ENCODE measurements at places on chromosomes 2 and 18. TPM values are rescaled to one million over a fixed set of nuclear protein-coding genes. Genes with fewer than 3 reads are reported as not detected.

ZNF521 gene
- 44.7 TPM for total RNA-seq

DNA sequence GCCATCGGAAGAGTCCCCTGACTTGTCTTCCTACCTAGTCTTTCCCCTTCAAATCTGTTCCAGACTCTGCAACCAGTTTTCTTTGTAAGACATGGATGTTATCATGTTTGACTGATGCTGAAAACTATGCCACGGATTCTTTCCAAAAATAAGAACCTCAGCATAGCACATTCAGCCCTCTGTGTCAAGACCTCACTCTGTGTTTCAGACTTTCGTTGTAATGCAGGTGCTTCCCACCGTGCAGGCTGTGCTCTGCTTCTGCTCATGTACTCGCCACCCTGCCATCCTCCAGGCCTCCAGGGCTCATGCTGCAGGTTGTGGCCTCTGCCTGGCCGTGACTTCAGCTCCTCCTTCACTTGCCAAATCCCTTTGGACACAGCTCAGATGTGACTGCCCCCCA lies 347.0 kb upstream of the RAB12 start:
- peaks cover 8% of the 10 kb centered on the region for H3K4me1 ChIP-seq
- no peaks in the 10 kb centered on the region for H3K27me3 ChIP-seq
- DNase-seq = no peak
- H3K27ac ChIP-seq = no peak overlapping the region

KCNF1 gene
- 0.56 TPM for total RNA-seq

MC5R gene
- total RNA-seq = not detected

GRCh38 chr18:50405582-50406271 lies 30.9 kb downstream of the SKA1 start:
- no peak overlapping the region for H3K4me3 ChIP-seq
- H3K4me1 ChIP-seq = no peaks in the 10 kb centered on the region
- no peaks in the 10 kb centered on the region for H3K36me3 ChIP-seq
- no peak overlapping the region for H3K27ac ChIP-seq

GRCh38 chr2:9739531-9739964 lies 103.7 kb upstream of the TAF1B start:
- H3K4me1 ChIP-seq = peaks cover 3% of the 10 kb centered on the region
- no peaks in the 10 kb centered on the region for H3K36me3 ChIP-seq
- DNase-seq = no peak
- no peak overlapping the region for H3K4me3 ChIP-seq
- peaks cover 14% of the 10 kb centered on the region for H3K27me3 ChIP-seq
- no peak overlapping the region for H3K27ac ChIP-seq
